ENCODE measurements at places on chromosomes 13 and 19.

DNA sequence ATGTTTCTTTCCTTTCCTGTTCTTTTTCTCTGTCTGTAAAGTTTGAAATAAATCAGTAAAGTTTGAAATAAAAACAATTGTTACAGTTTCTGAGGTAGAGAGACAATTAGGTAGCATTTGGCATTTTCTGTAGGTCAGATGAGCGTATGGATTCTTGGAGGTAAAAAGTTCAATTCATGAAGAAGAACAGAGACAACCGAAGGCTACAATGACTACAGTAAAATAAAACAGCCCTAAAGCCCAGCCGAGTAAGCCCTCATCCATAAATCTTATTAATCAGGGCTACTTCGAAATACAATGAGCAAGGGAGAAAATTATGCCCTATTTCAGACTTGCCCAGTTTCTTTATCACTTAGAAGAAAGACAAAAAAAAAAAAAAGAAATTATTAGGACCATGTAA lies 941.9 kb upstream of the SLC10A2 start:
- no peak for DNase-seq

- no peak for DNase-seq
Observed at GRCh38 chr13:112652512-112653070, 37.2 kb upstream of the ATP11A start.

DNA sequence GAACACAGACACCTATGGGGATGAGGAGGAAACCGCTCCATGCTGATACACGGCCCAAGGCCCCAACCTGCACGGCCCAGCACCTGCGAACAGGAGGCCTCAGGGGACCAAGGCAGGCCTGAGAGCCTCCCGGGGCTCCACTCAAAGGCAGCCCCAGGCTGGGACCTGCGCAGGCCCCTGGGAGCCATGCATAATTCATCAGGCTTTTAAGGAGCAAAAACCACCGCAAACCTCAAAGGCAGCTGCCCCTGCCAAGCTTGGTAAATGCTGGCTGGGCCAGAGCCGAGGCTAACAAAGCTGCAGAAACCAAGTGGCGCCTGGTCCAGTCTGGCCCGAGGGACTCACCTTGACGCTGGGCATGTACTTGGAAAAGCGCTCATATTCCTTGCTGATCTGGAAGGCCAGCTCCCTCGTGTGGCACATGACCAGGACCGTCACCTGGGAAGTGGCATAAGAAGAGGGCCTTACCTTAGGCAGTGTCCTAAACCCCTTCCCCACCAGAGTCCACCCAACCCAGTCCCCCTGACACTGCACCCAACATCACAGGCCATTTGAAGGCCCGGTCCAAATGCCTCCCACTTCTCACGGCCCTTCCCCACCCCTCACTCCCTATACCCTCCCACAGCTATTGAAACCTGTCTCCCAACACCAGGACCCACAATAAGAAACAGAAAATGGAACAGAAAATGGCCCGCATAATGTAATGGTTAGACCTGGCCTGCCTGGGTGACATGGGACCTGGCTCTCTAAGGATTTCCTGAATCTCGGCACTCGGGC lies 7.8 kb downstream of the DDX39A start:
- peak; percentile 47 for DNase-seq

GRCh38 chr19:38661996-38662395 lies 14.5 kb downstream of the ACTN4 start:
- no peak for DNase-seq

DNA sequence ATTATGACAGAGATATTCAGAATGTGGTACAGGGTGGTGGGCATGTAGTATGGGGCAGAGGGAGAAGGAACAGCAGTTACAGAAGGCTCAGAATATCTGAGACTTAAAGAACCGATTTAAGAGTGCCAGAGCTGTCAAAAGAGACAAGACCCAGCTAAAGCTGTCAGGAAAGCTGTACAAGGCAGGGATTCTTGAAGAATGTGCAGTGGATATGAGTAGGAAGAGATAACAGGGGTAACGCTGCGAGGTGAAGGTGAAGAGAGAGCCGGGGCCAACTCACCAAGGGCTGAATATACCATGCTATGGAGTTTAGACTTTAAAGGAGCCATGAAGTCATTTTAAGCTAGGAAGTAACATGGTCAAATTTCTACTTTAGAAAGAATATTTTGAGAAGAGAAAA lies 381.0 kb downstream of the DIAPH3 start:
- no peak for DNase-seq

DNA sequence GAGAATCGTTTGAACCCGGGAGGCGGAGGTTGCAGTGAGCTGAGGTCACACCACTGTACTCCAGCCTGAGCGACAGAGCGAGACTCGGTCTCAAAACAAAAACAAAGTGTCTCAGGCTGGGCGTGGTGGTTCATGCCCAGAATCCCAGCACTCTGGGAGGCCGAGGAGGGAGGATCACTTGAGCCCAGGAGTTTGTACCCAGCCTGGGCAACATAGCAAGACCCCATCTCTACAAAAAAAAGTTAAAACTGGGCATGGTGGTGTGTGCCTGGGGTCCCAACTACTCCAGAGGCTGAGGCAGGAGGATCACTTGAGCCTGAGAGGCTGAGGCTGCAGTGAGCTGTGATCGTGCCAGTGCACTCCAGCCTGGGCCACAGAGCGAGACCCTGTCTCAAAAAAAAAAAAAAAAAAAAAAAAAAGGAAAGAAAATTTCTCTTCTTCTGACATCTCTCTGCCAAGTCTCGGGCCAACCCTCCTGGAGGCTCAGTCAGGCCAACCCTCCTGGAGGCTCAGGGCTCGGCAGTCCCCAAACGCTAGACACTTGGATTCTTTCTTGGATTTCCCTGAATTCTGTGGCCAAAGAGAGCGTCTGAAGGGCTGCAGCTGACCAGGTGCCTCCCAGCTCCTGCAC lies 26.3 kb downstream of the ARID3A start:
- no peak for DNase-seq

GRCh38 chr19:19559931-19560330 lies 21.9 kb downstream of the CILP2 start:
- DNase-seq = no peak

DNA sequence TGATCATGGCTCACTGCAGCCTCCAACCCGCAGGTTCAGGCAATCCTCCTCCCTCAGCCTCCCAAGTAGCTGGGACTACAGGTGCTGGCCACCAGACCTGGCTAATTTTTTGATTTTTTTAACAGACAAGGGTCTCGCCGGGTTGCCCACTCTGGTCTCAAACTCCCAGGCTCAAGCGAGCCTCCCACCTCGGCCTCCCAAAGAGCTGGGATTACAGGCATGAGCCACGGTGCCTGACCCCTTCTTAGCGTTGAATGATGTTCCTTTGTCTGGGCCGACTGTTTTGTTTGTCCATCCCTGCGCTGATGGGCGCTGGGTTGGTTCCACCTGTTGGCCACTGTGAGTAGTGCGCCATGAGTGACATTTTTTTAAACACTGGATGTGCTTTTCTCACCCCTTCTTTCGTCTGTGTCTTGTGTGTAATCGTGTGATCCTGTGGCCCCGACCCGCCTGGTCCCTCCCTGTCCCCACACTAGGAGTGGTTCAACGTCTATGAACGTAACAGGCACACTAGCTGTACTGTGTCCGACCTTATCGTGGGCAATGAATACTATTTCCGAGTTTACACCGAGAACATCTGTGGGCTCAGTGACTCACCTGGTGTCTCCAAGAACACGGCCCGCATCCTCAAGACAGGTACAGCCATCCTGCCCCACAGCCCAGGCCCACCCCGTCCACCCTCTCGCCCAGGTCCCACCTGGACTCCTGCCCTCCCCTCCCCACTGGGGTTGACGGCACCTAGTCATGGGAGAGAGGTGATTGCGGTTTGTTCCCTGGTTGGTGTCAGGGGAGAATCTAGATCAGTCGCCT lies 15.0 kb upstream of the EMC10 start:
- DNase-seq = peak; percentile 73

DNA sequence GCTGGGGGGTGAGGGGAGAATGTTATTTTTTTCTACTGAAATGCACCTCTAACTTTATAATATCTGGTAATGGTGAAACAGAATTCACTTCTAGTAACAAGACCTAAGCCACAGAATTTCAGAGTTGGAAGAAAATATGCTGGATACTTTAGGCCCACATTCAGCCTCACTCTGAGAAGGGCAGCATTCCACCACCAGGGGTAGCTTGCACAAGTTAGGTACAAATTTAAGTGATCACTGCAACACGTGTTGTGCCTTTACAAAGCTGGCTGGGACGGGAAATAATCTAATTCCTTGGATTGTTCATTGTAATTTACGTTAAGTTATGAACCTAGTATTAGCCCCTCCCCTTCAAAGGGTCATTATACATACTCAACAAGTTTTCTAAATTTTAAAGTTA lies 192.3 kb downstream of the RGCC start:
- DNase-seq = no peak

DNA sequence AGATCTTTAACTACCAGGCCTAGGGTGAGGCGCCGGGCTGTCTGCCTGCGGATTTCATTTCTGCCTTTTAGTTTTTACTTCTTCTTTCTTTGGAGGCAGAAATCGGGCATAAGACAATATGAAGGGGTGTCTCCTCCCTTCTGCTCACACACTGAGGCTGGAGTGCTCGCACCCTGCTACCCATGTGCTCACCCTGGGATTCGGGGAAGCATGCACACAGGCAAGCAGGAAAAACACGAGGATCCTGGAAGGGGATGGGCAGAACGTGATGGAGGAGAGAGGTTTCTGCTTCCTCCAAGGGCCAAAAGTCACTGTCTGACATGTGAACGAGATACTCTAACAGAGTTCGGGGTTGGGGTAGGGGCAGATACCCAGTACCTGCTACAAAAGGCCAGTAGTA lies 28.4 kb downstream of the ZNF823 start:
- DNase-seq = no peak

DNA sequence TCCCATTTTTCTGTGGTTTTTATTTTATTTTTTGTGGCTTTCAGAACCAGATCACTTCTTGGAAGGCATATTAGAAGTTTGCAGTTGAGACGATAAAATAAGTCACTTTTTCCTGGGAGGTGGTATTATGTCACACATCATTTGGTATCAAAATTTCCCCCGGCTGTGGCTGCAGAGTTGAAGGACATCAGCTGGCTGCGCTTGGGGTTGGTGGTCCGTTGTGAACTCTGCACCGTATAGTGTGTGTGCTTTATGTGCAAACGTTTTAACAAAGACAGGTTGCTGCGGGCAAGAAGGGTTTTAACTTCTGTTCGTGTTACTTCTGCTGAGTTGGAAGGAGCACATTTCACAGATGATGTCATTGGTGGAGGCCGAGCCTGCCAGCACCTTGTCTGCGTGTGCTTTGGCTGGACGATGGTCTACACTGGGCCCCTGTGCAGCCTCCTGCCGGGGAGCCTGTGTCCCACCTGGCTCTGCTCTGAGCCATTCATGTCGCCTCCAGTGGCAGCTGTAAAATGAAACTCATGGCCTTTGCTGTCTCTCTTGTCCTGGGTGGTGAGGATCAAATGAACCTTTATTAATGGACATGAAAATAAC lies 9.6 kb downstream of the ATP11A start:
- no peak for DNase-seq

- no peak for DNase-seq
Observed at GRCh38 chr19:45249261-45250033, 1.6 kb upstream of the MARK4 start.

DNA sequence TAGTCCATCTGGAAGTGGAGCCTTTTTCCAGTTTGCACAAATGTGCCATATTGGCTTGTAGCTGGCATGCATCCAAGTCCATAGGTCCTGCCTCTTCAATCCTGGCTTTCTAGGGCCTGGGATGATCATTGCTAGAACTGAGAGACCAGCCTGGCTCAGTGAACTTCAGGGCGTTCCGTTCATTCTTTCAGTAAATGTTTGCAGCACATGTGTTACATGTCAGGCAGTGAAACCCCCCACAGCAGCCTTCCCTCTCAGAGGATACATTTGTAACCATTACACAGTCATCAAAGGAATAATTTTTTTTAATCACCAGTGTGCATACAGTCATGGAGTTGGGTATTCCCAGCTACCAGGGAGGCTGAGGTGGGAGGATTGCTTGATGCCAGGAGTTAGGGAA lies 9.7 kb downstream of the FUT2 start:
- DNase-seq = no peak

DNA sequence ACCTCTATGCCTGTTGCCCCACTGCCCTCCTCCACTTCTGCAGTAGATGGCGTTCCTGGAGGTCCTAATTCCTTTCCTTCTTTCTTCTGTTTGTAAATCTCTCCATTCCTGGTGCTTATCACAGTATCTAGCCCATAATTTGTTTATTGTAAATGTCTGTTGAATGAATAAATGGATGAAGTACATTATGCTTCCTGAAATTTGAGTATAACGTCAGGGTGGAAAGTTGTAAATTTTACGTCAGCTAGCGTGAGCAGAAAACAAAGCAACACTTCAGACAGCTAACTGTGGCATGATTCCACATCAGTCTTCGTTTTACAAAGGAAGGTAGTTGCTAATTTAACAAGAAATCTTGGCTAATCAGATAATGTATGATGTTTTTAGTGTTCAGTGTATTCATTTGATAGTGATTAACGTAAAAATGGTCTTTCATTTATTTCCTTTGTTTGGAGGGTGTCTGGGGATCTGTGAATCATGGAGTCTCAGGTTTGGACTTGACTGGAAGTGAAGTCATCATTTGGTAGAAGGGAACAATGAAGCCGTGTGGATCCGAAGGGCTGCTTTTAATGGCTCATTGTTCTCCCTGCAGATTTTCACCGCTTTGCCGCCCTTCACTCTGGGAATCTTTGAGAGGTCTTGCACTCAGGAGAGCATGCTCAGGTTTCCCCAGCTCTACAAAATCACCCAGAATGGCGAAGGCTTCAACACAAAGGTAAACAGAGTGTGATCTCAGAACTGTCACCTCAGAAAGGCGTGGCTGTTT lies 215.1 kb downstream of the SHISA2 start:
- DNase-seq = no peak

- no peak for DNase-seq
Observed at GRCh38 chr13:29969286-29969685, 118.9 kb upstream of the UBL3 start.

DNA sequence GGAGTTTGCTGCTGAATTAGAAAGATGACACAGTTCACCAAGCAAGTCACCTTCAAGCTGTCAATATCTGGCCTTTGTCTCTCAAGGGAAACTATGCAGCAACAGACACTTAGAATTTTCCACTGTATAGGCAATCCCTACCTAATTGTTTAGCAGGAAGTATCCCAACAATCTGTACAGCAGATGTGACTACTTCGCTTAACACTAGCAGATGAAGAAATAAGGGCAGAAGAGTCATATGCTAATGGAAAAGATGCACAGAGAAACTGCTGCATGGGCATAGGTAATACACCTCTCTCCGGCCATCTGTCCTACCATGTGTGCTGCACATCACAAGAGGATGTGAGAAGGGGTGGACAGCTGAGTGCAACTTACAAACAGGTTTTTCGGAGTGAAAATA lies 851.2 kb downstream of the PCDH9 start:
- DNase-seq = no peak

GRCh38 chr19:56690670-56691069 lies 19.1 kb upstream of the ZNF835 start:
- no peak for DNase-seq
